Amygdala (tissue), 56 donors: ENCODE measurements at places on chromosomes 11 and 22.

- DNase-seq = no peak
Observed at GRCh38 chr11:100557830-100558611, 129.1 kb upstream of the ARHGAP42 start.

DNA sequence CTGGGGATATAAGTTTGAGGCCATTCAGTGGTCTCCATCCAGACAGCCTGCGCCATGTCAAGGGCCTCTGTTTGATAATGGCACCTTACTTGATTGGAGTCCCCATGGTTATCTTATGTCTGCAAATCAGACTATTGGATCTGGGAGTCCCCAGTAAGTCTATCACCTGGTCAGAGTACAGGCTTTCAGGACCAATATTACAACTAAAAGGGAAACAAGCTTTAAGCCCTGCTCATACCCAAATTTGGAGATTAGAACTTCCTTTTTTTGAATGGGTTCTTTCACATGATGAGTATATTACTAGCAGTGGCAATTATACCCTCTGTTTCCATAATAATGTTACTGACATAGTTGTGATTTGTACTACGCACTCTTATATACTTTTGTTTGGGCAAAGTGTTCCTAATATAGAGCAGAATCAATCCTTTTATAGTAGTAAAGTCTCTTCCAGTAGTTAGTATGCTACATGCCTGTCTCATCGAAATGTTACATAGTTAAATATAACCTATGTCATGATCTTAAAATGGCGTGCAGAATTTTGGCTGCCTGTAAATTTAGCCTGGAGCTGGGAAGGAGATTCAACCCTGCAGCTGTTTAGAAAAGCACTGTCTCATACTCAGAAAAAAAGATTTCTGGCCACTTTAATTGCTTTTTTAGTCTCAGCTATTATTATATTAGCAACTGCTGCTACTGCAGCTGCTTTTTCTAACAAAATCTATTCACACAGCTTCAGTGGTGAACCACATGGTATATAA, 4.9 kb downstream of the MS4A15 start:
- no peak for DNase-seq

DNA sequence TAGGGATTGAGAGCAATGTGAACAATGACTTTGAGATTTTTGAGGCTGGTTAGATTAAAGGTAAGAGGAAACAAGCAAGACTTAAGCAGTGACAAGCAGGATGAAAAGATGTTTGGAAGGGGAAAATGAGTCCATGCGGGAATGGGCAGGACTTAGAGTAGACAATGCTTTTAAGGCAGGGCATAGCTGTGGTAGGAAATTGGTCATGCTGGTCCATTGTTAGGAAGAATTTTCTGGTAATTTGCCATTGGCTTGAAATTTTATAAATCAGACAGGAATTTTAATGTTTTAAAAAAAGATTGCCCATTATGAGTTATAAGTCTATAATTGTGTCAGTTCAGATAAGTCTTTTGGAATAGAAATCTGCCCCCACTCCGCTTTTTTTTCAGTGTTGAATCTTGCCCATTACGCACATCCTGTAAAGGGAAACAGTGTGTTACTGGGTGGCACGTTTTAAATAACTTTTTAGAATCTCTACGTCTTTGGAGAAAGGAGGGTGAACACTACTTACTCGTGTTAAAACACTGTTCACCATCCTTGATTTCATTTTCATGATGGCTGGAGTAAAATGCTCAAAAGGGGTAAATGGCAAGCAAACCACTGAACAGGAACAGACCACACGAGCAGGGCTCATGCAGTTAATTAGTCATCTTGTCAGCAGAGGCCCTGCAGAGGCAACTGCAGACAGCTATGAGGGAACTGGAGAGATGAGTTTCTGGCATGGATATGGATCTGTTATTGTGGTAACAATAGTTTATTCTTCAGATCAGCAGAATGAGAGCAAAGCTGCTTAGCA, 25.0 kb downstream of the SWAP70 start:
- no peak for DNase-seq

DNA sequence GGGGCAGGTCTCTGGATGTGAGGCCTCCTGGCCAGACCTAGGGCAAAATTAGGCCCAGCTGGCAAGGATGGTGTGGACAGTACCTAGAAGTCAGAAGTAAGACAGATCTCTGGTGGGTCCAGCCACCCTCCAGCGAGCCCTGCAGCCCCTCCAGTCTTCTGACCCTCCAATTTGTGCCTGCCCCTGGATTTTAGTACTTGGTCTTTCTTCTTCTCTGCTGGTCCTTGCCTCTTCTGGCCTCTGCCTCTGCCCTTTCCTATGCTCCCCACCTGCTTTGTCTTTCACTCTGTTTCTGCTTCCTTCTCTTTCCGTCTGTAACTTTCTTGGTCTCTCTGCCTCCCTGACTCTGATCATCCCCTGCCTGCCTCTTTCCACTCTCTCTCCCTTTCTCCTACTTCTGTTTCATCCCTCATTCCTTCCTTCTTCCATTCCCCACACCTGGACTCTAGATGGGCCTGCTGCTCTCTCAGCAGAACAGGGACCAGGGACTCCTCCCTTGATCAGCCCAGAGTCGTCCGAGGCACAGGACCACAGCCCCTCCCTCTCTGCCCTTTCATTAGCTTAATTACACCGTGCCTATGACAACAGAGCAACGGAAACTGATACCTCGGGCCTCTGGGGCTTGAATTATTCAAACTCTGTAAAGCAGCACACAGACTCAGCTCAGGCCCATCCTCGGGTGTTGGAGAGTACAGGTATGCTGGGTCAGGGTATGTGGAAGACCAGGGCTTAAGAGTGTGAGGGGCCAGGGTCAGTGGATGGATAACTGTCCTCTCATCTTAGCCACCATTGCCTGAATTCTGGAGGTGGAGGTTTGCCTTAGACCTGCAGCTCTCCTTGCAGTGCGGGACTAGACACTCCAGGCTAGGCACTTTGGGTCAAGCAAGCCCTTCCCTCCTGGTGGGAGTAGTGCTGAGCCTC, at the start of gene CHRNA10:
CHRNA10 (minus strand) TSS at position 51 of the 921 bp plus-strand sequence. CDS start 72 bp downstream, outside the sequence.
- no peak for DNase-seq

GRCh38 chr11:46075168-46075567, 46.1 kb downstream of the PHF21A start:
- DNase-seq = no peak

- DNase-seq = no peak
Observed at GRCh38 chr22:40525250-40525884, 111.2 kb downstream of the MRTFA start.

DNA sequence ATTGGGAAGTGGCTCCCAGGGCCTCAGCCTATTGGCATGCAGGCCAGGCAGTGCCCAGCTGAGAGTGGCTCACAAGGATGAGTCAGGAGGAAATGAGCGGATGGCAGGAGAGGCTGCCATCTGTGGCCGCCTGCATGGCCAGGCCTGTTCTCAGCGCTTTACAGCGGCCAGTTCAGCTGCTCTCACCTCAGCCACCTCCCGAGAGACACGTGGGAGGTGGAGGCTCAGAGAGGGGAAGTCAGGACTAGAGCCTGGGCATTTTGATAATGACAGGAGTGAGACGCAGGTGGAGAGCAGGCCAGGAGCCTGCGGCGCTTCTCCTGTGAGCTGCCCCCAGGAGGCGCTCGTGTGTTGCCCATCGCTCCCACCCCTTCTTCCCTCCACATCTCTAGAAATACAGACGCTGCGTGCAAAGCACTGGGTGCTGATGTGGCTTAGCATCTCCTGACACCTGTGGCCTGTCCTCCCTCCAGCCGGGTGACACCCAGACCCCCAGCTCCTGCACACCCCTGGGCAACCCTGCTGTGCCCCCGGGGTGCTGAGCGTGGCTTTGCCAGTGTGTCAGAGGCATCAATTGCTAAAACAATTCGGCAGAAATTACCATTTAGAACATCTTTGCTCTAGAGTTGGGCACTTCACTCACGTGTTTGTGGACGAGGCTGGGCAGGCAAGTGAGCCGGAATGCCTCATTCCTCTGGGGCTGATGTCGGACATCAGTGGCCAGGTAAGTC, 21.4 kb upstream of the PANX2 start:
- no peak for DNase-seq

DNA sequence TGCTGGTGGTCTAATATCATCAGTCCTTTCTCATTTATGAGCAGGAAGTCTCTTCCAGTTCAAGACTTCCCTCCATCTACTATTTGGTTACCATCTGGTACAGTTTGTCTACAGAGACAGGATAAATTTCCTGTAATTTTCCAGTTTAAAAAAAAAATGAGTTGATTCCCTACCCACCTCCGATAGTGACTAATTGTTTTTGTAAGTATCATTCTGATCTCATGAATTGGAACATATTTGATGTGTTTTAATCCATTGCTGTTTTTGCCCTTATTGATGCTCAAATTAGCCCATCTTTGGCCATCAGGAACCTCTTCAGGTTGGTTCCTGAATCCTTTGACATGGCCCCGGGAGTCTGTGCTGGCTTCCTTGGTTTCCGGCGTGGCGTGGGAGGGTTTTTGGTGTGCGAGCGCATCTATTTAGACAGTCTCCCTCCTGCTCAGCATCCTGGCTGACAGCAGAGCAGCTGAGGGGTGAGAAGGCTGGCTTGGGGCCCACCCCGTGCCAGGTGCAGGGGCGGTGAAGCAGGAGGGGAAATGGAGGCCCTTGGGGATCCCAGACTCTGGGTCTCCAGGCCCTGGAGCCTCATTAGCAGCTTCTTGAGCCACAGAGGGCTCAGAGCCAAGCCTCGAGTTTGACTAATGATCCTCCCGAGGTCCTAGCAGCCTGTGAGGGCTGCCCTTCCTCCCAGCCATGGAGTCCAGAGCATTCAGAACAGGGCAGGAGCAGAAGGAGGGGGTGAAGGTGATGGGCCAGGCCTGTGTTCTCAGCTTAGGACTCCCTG, 6.8 kb downstream of the OMP start:
- DNase-seq = no peak
